Inflammatory macrophage (primary cell): ENCODE measurements at places on chromosomes 13 and 19.

DNA sequence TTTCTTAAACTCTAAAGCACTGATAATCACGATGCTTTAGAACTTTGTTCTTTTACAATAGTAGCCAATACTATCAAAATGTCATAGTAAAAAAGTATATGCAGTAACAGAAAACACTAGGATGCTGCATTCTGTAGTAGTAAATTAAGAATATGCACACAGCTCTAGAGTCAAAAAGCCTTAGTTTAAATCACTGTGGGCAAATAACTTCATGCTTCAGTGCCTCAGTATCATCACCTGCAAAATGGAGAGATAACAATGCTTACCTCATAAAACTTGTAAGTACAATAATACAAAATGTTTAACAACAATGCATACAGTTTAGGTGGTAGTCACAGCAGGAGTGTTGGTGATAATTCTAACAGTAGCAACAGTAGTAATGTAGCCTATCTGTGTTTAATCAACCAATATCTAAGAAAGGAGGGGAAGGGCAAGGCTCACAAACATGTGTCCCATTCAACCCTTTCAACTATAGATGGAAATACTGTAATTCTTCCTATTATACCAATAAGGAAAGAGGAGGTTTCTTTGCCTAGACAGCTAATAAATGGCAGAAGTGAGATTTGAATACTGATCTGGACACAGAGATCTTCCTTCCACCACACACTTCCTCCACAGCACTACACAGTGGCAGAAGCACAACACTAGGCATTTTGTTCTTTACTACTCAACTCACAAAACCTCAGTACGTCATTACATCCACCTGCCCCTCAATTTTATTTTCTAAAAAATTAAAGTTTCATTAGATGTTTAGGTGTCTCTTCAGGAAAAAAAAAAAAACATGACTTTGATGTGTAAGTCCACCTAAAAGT lies 4.6 kb downstream of the RBM26 start:
- peak; percentile 16 for DNase-seq

GRCh38 chr13:78382491-78382890 lies 220.9 kb downstream of the POU4F1 start:
- no peak for DNase-seq

DNA sequence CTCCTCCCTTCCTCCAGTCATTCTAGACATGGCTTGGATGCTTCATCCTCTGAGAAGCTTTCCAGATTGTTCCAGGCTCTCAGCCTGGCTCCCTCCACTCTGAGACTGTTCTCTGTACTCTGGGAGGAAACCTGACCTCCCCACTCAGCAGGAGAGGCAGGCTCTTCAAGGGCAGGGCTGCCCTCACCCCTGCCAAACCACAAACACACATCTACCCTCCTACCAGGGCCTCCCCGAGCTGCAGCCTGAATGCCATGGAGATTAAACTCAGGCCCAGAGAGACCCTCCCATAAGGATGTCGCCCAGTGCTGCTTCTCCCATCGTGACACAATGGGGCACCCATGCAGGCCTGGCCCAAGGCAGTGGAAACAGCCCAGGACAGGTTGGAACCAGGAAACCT lies 16.2 kb downstream of the NUMBL start:
- no peak for DNase-seq

- DNase-seq, result no peak
These were observed 5.4 kb upstream of the ZNF414 start for GRCh38 chr19:8519388-8519787.
